Naive thymus-derived CD8-positive, alpha-beta T cell (primary cell): ENCODE measurements at places on chromosomes 16 and 17. TPM values are rescaled to one million over a fixed set of nuclear protein-coding genes. Genes with fewer than 3 reads are reported as not detected.

- H3K4me1 ChIP-seq: peaks cover under 1% of the 10 kb centered on the region
- no peak overlapping the region for H3K27ac ChIP-seq
- H3K36me3 ChIP-seq: no peaks in the 10 kb centered on the region
- no peak for DNase-seq
- H3K4me3 ChIP-seq: no peak overlapping the region
- H3K27me3 ChIP-seq: no peaks in the 10 kb centered on the region
Observed at GRCh38 chr17:55758171-55758570, 7.3 kb downstream of the PCTP start.

RASL10B gene
- 0.57 TPM for total RNA-seq

TBC1D3I gene
- total RNA-seq: 1.4 TPM

DNA sequence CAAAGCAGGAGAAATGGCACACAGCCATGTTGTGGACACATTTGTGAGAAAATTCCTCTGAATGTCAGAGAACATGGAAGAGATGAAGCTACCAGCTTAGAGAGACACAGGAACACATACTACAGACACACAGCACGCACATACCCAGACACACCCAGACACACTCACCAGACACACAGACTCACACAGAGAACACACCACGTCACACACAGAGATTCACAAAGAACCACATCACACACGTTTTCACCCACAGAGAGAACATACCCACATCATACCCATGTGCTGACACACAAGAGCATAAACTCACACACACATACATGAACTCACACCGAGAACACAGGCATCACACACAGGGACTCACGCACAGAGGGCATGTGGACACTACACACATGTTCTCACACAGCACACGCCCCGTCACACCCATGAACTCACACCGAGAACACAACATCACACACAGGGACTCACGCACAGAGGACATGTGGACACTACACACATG is 124.9 kb downstream of the METRNL start:
- H3K36me3 ChIP-seq: no peaks in the 10 kb centered on the region
- H3K4me3 ChIP-seq: no peak overlapping the region
- H3K27me3 ChIP-seq: no peaks in the 10 kb centered on the region
- H3K27ac ChIP-seq: peak overlapping the region; percentile 58
